Stimulated activated CD8-positive, alpha-beta memory T cell treated with anti-CD3 and anti-CD28 coated beads, Interleukin-2, amount 100 ng/mL, for 1 hour (primary cell): ENCODE measurements at places on chromosomes 6 and 20.

DNA sequence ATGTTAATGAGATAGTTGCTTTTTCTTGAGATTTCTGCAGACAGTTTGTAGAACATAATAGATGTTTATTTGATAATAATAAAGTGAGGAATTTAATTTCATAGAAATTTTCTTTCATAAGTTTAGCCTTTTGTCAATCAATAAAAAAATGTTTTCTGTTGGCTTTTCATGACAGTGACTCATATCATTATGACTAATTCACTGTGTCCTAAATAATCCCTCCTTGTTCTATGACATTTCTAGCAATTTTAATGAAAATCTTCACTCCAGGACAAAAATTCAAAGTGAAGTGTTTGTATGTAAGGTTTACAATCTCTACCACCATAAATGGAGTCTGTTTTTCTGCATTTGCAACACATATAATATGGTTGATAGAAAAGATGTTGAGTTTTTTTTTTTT is 109.9 kb downstream of the UTRN start:
- no peak for DNase-seq

DNA sequence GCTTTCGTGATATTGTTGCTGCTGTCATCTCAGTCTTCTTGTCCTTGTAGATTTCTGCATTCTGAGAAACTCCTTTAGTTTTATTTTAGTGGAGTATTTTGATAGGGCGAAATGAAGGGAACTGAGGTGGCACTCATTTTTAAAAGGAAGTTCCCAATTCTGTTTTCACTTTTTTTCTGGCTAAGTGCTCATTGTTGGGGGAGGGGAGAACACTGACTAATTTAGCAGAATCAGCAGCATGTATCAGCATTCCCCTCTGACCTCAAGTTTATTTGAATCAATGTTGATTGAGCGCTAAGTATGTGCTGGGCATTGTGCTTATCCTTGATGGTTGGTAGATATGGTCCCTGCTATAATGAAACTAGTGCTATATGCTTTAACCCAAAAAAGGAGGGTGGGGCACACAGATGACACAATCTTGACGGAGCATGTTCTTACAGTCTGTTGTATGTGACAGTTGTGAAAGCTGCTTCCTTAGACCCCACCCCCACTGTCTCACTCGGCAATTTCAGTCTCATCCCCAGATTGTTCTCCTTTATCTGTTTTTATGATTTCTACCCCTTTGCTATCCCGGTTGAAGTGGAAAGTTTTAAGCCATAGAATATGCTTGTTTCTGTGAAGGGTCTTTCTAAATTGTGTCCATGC is 262.4 kb downstream of the SOX4 start:
- DNase-seq: no peak

- DNase-seq: no peak
Measured at GRCh38 chr20:10179574-10180298, 38.9 kb upstream of the SNAP25 start.

- no peak for DNase-seq
Measured at GRCh38 chr6:30820193-30820592, 64.1 kb upstream of the DDR1 start.

- DNase-seq: no peak
Measured at GRCh38 chr6:18166312-18167036, 11.3 kb downstream of the KDM1B start.
